Retinal pigment epithelial cell (primary cell): ENCODE measurements at places on chromosomes 5 and 9.

- no peak for DNase-seq
These were observed 187.0 kb upstream of the TRPM3 start for GRCh38 chr9:71308454-71308853.

- DNase-seq, result no peak
These were observed 749.7 kb upstream of the COX7C start for GRCh38 chr5:85868070-85868469.

DNA sequence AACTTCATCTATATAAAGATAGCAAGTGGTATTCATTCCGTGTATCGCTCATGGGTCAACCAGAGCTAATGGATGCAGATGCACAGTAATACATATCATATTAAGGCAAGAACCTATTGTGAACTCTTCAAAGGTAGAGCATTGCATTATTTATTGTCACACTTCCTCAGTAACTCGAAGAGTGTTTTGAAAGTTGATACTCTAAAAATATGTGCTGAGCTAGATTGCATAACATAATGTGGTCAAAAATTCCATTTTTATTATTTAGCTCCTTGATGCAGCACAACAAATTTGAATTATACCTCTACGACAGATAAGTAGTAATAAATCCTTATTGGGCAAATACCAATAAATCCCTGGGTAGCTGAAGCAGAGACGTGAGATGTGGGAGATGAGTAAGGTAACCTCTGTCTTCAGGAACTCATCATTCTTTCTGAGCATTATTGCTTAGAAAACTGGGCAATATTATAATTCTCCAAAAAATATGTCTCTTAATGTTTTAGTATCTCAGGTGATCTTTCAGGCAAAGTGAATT, 70.3 kb downstream of the CDH18 start:
- no peak for DNase-seq

DNA sequence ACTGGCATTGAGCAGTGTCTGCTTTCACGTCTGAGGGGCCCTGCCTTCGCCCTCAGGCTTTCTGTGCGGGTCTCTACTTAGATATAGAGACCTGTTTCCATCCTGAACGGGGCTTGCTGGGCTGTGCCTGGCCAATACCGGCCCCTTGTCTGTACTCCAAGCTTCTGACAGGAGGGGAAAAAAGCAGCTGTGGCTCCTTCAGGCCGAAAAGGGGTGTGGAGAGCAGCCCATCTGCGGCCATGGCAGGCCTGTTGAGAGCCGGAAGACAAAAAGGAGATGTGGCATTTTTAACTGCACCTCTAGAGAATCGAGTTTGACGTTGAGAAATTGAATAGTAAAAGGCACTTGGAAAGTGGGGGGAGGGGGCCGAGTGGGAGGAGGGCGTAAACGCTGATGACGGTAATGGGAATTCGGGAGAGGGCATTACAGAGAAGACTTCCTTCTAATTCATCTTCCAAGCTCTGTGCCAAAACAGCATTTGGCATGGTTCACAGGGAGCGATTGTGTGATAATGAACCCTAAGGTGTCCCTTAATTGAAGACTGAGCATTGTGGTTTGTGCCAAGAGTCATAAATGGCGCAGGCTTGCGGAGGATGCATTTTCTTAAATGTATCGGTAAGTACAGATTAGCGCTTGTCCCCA, 25.1 kb upstream of the PRDM12 start:
- DNase-seq, result no peak
